ENCODE measurements at places on chromosomes 4 and X. TPM values are rescaled to one million over a fixed set of nuclear protein-coding genes. Genes with fewer than 3 reads are reported as not detected.

DNA sequence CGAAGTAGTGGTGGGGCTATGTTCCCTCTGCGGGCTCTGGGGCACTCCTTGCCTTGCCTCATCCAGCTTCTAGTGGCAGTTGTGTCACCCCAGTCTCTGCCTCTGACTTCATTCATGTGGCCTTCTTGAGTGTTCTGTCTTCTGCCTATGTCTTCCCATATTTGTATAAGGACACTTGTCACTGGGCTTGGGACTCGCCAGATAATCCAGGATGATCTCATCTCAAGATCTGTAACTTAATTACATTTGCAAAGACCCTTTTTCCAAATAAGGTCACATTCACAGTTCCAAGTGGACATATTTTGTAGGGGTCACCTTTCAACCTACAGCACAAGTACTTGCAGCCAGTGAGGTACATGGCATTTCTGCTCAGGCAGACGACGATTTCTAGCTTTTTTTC is 30.3 kb upstream of the CLDN24 start:
- DNase-seq: no peak

SMIM10 gene
- 0.86 TPM for total RNA-seq

- no peak for DNase-seq
Measured at GRCh38 chr4:95108883-95109421, 351.2 kb downstream of the BMPR1B start.

DNA sequence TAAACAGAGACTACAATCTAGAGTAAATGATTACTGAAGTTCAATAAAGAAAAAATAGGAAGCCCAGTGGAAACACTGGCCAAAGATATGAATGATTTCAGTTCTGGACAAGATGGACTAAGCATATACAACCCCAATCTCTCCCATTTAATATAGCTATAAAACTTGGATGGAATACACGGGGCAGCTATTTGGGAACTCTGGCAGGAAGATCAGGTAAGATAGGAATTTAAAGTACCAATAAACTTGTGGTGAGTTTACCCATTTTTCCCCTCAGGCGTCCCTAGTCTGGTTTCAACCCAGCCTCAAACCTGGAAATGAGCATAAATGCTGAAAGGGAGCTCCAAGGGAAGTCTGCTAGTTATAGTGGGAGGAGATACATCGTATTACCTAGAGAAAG is 20.4 kb downstream of the NUP54 start:
- no peak for DNase-seq

- DNase-seq: no peak
Measured at GRCh38 chr4:46793036-46793435, 116.0 kb downstream of the COX7B2 start.

ANKRD50 gene
- total RNA-seq: 0.20 TPM

GRCh38 chr4:40547789-40548132 is 81.9 kb downstream of the RBM47 start:
- DNase-seq: no peak

DNA sequence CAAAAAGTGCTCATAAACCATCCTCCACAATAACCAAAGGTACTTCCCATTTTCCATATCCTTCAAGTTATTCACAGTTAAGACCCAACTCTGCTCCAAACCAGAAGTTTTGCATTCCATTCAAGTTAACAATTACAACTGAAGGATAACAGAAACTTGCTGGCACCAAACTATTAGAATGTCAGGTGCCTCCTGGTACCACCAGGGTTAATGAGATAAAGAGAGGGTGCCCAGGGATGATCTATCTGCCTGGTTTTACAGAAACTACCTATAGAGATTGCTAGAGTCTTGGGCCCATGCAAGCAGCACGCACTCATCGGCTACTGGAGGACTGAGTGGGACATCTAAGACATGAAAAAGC is 114.6 kb downstream of the RBM47 start:
- no peak for DNase-seq

DNA sequence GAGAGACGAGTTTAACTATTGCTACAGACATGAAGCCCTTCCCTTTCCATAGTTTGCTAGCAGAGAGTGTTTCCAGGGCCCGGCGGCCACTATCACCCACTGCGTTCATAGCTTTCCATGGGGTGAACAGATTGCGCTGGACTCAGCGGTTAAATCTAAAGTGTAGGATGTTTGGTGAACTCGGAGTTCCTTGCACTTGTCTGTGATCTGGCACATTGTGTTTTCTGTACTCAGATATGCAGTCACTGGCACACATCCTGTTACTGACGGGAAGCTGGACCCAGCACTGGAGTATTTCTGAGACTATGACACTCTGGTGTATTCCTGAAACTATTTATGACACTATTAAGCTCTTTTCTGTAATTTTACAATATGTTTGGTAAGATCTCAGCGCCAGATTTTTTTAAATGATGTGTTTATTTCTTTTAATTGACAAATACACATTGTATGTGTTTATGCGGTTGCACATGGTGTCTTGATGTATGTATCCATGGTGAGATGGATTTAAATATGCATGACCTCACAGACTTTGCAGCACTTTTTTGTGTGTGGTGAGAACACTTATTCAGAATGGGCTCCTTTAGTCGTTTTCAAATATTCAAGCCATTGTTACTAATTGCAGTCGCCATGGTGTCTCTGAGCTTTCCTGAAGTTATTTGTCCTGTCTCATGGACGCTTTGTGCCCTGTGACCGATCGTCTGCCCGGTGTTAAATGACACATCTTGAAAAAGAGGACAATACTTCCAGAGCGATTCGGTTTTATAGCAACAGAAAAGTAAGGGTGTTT is 14.1 kb downstream of the CD99 start:
- DNase-seq: no peak

AMER1 gene
- 3.6 TPM for total RNA-seq

- DNase-seq: no peak
Measured at GRCh38 chr4:150329373-150329772, 251.1 kb downstream of the DCLK2 start.

PNCK gene
- 0.26 TPM for total RNA-seq

S100P gene
- not detected for total RNA-seq

SYTL4 gene
- 0.08 TPM for total RNA-seq

- DNase-seq: no peak
Measured at GRCh38 chr4:99670409-99671073, 12.9 kb upstream of the C4orf54 start.

- DNase-seq: no peak
Measured at GRCh38 chr4:98686847-98687246, 28.4 kb upstream of the TSPAN5 start.

DNA sequence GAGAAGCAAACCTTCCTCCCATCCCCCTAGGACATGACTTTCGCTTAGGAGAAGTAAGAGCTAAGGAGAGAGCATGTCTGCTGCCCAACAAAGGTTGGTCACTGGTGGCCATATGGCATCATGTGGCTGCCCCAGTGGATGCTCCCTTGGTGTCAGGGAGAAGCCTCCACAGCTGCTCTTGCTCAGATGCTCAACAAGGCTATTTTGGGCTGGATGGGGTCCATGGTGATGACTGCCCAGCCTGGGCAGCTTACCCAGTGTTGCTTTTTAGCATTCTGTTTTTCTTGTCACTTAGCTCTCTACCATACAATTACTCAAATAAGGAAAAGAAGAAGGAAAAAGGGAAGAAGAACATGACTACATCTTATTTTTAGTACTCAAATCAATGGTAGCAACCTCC is 48.9 kb upstream of the PPARGC1A start:
- no peak for DNase-seq

All from activated T-cell treated with anti-CD3 and anti-CD28 coated beads, Interleukin-2, amount 50 U/mL, for 4 hours (primary cell).